Activated T-cell treated with anti-CD3 and anti-CD28 coated beads, Interleukin-2, amount 50 U/mL, for 48 hours (primary cell): ENCODE measurements at places on chromosomes 3 and 15.

GRCh38 chr3:38552364-38552763, 56.2 kb downstream of the EXOG start:
- no peak for DNase-seq

GRCh38 chr3:94596887-94597566, 534.2 kb downstream of the NSUN3 start:
- DNase-seq, result no peak

- peak; percentile 57 for DNase-seq
Measured at GRCh38 chr3:186254676-186255650, 107.1 kb downstream of the DGKG start.

GRCh38 chr3:23760871-23761373, 44.8 kb upstream of the UBE2E1 start:
- peak; percentile 39 for DNase-seq

GRCh38 chr3:133986311-133986710, 43.4 kb downstream of the SLCO2A1 start:
- no peak for DNase-seq

DNA sequence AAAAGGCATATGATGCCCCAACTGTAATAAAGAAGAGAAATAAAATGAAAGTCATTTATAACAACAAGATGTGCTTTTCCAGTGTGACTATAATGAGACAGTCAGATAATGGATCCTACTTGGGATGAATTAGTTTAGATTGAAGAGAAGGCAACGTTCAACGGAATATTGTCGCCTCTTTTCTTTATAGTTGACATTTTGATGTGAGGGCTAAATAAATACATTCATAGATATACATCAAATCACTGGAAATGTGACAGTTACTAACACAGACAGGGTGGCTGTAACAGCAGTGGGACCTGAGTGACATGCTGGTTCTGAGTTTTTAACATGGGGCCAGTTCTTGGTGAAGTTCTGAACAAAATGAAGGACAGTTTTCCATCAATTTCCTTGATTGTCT, 61.1 kb upstream of the ATP2B2 start:
- DNase-seq, result no peak

GRCh38 chr3:75237477-75237876, 426.7 kb upstream of the FRG2C start:
- no peak for DNase-seq

DNA sequence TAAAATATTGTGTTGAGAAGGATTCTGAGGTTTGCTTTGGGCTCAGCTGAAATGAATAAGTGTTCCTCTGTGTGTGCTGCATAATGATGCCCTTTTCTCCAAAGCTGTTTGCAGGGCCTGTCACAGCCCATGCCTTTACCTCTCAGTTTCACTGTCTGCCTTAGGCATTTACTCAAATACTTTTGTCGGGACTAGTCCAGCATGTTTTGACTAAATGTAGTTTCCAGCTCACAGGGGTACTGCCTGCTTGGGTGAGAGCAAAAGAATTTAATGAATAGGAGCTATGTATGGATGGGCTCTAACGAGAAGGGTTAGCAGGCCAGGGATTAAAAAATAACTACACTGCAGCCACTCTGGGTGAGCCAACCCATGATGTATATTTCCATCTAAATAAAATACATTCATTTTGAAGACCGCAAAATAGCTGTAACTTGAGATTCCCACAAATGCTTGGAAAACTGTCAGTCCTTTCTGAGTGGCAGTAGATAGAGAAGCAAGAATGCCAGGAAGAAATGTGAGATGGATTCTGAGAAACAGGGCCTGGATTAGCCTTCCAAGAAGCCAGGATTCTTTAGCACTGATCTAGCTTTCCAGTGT, 549.2 kb upstream of the TBL1XR1 start:
- no peak for DNase-seq

DNA sequence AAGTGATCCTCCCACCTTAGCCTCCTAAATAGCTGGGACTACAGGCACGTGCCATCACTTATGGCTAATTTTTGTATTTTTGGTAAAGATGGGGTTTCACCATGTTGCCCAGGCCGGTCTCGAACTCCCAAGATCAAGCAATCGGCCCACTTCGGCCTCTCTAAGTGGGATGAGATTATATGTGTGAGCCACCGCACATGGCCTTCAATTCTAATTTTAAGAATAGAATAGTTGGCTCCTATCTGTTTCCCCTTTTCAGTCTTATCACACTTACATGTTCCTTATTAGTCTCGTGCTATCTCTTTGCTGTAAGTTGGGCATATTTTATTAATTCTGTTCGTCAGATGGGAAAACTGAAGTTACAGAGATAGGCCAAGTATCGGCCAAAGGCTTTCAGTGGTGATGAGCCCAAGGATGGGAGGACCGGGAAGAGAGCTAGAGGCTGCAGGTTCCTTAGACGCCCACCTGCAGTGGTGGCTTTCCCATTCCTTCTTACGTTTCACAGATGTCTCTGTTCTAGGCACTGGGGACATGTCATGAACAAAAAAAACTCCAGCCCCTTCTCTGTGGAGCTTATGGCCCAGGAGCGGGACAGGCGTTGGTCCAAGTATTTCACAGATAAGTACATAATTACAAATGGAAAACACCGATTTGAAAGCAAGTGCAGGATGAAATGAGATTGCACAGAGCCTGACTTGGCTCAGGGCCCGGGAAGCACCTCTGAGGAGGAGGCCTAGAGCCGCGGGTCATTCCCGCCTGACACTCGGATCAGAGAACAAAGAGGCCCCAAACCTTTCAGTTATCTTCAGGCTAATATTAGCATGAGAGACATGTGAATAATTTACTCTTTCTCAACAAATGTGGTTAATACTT, 91.1 kb upstream of the KLF13 start:
- DNase-seq, result no peak

GRCh38 chr15:74432271-74432967, 1.3 kb downstream of the SEMA7A start:
- DNase-seq, result no peak
